ENCODE measurements at places on chromosomes 7 and 10.

DNA sequence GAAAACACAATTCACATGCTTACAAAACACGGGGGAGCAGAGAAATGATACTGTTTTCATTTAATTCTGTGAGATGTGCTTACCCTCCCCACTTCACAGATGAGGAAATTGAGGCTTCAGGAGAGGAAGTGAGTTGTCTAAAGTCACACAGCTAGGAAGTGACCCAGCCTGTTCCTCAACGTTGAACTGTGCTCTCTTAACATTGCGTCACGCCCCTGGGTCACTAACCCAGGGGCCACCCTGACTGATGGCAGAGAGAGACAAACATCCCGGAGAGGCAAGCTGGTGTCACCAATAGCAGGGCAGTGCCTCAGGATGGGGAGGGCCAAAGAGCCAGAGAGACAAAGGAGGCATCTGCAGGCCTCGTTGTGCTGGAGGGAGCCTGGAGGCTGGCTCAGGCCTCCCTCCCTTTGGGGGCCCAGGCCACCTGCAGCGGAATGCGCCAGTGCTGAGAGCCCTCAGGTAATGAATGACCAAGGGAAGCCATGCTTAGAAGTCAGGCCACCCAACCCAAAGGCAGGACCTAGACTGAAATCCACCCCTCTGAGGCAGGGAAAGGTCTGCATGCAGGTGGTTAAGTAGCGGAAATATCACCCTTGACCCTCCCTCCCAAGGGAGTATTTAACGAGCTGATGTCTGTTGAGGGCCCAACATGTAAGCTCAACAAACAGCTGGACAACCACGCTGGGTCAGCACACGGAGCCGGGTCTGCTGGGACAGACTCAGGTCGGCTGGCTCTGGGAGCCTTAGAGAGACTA lies 81.3 kb downstream of the C10orf105 start:
- peak; percentile 40 for DNase-seq

DNA sequence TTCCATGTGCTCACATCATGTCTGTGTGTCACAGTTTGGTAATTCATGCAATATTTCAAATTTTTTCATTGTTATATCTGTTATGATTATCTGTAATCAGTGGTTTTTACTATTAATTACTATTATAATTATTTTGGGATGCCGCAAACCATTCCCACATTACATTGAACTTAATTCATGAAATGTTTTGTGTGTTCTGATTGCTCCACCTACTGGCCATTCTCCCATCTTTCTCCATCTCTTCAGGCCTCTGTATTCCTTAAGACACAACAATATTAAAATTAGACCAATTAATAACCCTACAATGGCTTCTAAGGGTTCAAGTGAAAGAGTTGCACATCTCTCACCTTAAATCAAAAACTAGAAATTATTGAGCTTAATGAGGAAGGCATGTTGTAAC lies 398.5 kb downstream of the PCDH15 start:
- DNase-seq = no peak

DNA sequence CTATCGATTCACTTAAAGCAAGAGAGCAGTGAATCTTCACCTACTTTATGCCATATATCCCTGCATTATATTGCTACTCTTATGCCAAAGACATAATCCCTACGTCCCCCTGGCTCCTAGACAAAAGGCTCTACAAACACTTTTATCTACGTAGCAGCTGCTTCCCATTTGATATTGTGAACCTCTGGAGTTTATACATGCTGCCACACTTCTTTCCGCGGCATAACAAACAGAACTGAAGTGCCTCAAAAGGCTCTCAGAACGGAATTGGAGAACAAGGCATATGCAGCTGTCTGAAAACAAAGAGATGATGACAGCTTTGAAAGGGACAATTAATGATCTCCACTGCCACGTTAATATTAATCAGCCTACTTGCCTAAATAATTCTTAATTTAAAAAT lies 985.6 kb upstream of the LRRN3 start:
- no peak for DNase-seq

DNA sequence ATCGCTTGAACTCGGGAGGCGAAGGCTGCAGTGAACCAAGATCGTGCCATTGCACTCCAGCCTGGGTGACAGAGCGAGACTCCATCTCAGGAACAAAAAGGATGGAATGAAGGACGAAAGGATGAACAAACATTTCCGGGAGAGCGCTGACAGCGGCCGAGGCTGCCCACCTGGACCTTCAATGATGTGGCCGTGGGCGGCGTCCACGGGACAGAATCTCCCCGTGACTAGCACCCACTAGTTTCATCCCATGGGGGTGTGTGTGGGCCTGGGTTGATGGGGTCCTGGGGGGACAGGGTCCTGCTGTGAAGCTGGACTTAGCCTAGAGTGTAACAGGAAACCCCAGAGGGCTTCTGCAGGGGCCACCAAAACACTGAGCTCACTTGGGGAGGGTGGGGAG lies 32.8 kb downstream of the MICALL2 start:
- no peak for DNase-seq

- no peak for DNase-seq
Measured at GRCh38 chr10:121509112-121509511, 89.1 kb downstream of the FGFR2 start.

All from CD4-positive, alpha-beta T cell treated with Interleukin-21 for 1 hour (primary cell).